ENCODE measurements at places on chromosomes 11 and 22.
A peak's percentile ranks its signal among the peaks of the same experiment; 100 is the strongest.

DNA sequence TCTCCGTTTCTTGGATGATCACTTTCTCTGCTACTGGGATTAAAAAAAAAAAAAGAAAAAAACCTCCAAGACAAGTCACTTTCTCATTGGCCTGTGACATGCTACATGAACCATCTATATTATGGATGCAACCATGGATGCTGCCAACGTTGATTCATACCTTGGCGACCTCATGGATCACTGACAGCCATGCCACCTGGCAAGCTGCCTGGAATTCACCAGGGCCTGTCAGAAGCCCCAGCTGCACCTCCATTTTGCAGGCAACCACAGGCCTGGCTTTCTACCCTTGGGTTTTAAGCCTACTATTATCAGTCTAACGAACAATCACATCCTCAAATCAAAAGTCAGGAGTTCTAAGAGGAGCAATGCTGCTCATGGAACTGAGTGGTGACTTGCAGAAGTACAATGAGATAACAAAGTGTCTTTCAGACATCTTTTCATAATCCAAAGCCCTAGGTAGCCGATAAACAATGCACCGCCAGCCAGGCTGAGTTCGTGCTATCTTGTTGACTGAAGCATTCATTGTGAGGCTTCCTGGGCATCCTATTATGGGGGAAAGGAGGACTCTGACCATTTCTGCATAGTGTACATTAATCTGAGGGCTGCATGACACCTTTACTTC, 48.0 kb upstream of the CADM1 start:
- DNase-seq: no peak

- DNase-seq: peak; percentile 52
Measured at GRCh38 chr11:11311169-11311568, 41.9 kb downstream of the CSNK2A3 start.

GRCh38 chr11:86802146-86802545, 1.8 kb downstream of the PRSS23 start:
- DNase-seq: no peak

GRCh38 chr11:88337987-88338668, 592 bp upstream of the CTSC start:
- DNase-seq: peak; percentile 97

DNA sequence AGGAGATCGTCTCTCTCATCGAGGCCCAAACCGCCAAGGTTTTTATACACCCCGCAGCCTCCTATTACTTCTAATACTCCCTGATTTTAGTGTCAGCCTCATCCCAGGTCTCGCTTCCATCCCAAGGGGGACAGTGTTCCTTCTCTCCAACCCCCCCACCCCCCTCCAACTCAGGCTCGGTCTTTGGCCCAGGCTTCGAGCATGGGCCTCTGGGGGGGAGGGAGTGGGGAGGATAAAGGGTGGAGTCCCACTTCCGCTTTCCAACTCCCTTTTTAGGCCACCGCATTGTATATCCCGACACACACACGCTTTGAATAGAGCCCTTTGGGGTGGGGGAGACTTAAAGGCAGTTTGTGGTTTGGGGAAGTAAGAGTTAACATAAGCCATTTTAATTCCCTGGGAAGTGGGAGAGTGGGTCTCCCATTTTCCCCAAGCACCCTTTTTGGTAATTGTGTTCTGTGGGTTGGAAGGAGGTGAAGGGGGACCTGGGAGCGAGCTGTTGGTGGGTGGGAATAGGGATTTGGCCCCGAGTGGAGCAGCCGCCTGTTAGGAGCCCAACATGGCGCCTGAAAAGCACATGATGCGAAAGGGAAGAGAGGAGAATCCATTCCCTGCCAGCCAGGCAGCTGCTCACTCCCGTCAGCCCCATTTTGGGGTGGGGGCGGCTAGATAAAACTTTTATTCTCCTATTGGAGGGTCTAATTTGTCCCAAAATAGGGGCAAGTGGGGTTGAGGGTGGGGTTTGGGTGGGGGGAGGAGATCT, 844 bp downstream of the PCF11 start:
- peak; percentile 52 for DNase-seq

- no peak for DNase-seq
Measured at GRCh38 chr11:75076671-75077070, 20.0 kb downstream of the OR2AT4 start.

DNA sequence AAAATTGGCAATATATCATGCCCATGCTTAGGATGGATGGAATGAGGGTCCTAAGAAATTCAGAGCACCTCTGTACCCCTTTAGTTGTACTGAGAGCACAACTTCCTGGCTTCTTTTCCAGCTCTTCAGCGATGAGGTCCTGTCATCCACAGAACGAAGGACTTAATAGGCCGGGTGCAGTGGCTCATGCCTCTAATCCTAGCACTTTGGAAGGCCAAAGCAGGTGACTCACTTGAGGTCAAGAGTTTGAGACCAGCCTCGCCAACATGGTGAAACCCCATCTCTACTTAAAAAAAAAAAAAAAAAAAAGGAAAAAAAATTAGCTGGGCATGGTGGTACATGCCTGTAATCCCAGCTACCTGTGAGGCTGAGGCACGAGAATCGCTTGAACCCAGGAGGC, 125.3 kb upstream of the BMAL1 start:
- no peak for DNase-seq
